ENCODE measurements at places on chromosomes 1 and 21. TPM values are rescaled to one million over a fixed set of nuclear protein-coding genes. Genes with fewer than 3 reads are reported as not detected.

DNA sequence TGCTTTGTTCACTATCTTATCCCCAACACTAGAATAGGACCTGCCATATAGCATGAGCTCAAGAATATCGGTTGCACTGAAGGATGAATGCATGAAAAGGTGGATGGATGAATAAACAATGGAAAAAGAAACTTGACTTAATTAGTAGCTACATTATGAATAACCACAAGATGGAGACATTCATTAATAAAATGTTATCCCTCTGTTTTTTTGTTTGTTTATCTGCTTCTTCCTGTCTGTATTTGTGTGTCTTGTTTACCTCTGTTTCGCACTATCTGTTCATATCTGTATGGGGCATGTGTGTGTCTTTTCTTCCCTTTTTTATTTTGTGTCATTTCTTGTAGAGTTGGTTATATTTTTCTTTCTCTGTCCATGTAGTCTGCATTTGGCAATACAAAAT lies 1.1 kb upstream of the OR14I1 start:
- no peak for DNase-seq

DNA sequence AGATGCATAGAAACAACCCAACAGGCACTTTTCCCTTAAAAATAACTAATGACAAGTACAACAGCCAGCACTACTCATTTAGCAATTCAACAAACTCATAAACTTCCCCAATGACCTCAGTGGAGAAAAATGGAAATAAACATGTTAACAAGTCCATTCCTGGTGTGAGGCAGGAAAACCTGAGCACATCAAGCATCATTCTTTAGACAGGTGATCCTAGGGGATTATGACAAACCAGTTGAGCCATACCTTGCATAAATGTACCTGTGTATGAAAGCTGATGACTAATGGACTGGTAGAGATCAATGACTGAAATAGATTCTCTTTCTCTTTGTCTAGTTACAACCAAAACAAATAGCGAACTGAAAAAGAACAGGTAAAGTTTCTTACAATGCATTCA lies 7.0 kb downstream of the COL24A1 start:
- DNase-seq: no peak

GRCh38 chr1:200495901-200496300 lies 86.1 kb upstream of the ZNF281 start:
- DNase-seq: no peak

- no peak for DNase-seq
These were observed 125.2 kb upstream of the PTBP2 start for GRCh38 chr1:96596226-96596922.

DNA sequence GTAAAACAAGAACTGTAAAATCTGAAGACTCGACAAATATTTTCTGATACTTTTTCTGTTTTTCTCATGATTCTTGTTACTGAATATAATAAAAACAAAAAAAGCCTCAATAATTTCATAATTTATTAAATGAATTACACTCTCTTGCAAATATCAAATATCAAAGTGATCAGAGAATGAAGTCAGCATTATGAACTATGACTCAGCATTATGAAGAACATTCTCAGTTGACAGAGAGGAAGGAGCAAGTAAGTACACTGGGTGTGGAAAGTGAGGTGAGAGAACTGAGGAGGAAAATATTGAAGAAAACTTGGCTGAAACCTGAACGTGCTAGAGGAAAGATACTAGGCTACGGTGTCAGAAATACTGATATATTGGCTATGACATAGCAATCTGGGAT lies 529.5 kb downstream of the KCNT2 start:
- no peak for DNase-seq

- DNase-seq: no peak
These were observed 536.0 kb downstream of the LMO4 start for GRCh38 chr1:87864676-87865075.

GRCh38 chr1:84089465-84089864 lies 54.6 kb upstream of the PRKACB start:
- DNase-seq: no peak

DNA sequence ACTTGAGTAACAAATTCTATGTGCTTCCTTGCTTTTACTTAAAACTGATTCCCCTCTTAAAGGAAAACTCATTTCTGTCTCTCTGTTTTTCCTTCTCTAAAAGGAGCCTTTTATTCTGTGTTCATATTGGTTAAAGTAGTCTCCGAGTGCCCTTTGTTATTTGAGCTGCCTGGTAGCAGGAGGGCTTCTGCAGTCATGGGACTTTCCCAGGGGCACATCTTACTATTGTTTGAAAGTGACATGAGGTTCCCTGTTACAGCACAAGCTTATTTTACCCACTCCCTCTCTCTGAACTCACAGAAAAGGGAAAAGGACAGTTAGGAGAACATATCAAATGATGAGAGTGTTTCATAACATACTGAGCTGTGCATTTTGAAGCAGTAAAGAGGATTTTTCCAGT lies 58.1 kb upstream of the ANGPTL1 start:
- DNase-seq: no peak

The NBPF4 gene
- total RNA-seq: not detected

The FAM151A gene
- total RNA-seq: not detected

The PRSS38 gene
- not detected for total RNA-seq
